ENCODE measurements at places on chromosomes 1 and 21.

- no peak for DNase-seq
Observed at GRCh38 chr1:188402986-188403385, 1574.2 kb downstream of the PLA2G4A start.

DNA sequence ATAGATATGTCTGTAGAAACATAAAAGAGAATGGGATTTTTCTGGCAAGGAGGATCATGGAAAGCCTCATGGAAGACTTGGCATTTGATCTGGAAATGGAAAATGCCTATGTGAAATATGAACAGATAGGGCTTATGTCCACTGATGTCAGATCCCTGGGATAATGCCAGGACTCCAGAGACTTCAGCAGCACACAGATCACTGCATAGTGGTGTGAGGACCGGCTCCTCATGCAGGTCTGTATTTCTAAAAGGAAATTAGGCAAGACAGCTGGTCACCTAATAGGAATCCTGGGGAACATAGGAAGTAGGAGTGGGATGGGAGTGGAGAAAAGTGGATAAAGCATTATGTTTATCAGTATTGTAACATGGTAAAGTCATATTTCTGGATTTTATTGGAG lies 56.8 kb upstream of the IPO9 start:
- DNase-seq: no peak

DNA sequence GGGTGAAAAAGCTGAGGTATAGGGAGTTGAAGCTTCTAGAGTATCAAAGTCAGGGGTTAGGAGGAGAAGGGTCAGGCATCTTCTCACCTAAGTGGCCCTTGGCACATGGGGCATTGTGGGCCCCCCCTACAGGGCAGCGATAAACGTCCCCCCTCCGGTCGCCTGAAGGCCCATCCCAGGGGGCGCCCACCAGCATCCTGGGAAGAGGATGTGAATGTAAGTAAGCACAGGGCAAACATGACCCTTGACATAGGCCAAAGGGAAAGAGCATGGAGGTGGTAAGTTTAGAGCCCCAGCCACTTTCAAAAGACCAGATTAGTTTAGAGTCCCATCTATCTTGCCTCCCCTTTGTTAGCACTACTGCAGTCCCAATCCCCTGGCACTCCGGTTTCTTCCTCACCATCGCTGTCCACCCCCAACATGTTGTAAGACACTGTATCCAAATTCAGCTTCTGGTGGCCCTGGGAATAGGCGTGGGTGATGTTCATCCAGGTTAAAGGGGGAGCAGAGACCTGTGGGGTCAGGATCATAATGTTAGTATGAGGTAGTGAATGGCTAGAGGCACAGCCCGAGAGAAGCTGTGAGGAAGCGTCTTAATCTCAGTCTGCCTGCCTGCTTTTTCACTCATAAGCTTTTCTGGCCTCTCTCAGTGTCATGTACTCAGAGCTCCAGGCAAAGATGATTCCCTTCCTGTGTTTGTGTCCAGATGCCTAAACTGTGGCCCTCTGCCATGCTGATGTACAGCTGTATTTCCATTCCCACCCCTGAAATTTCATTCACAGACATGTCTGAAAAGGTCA lies 2.7 kb downstream of the ITGA10 start:
- no peak for DNase-seq

DNA sequence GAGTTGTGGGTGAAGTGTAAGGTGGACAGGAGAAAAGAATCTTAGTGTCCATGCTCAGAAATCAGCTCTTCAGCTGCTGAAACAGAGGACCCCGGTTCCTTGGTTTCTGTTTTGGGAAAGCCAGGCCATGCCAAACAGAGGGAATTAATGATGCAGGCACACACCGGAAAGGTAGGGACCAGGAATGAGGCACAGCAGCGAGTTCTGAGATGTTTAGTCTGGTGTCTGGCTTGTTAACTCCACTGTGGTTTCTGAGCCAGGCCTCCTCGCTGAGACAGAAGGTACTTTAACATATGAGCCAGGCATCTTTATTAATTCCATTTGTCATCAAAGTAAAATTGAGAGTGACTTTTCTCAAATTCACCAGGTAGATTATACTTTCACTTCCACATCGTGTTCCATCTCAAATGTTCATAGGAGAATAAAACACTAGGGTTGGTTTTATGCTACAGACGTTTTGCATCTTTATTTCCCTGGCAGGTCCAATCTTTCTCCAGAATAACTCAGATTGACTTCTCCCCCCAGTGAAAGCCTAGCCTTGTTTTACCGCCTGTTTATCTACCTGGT lies 23.5 kb downstream of the LRRC8D start:
- peak; percentile 43 for DNase-seq

DNA sequence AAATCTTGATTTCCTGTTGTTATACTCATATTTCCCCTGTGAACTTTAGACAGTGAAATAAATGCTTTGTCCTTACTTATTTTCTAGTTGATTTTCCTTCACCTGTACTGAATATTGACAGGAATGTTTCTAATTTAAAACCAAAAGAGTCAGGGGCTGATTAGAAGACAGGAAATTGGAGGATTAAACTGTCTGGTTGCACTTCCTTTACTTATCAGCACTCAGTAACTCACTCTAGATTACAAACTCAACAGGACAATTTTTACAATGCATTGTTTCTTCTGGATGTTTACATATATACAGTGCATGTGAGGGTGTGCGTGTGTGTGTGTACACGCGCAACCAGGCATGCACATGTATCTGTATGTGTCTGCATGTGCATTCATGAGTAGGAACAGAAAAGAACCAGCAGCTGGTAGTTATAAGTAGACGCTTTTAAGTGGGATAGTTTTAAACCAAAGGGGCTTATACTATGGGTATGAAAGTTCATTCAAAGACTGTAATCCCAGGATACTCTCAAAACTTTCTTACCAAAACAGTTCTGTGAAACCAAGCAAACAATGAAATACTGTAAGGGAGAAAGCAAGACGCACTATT lies 212.0 kb upstream of the NFIA start:
- DNase-seq: no peak

DNA sequence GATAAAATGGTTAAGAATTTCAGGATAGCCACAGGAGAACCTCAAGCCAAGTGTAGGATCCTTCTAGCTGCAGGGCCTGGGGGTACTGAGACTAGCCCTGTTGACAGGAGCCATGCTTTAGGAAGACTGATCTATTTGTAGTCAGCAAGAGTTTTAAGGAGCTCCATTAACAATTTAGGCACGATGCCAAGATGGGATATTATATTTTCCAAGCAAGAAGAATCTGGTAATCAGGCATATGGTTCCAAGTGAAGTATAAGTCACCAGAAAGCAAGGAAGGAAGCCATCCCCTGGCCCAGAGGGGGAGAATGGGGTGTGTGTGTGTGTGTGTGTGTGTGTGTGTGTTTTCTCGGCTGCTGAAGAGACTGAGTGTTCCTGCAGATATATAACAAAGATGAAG lies 7.0 kb downstream of the IFNAR2 start:
- no peak for DNase-seq

DNA sequence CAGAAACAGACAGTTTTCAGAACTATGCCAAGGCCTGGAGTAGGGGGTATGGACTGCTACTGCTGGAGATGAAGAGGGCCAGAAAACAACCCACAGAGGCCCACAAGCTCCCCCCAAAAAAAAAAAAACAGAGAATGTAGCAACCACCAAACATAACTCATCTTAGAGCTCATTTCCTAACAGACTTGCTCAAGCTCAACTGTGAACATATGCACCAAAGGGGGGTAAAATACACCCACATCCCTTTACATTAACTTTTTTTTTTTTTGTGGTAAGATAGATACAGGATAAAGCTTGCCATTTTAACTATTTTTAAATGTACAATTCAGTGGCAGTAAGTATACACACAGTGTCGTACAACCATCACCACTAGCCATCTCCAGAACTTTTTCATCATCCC lies 36.0 kb downstream of the SEC16B start:
- no peak for DNase-seq

DNA sequence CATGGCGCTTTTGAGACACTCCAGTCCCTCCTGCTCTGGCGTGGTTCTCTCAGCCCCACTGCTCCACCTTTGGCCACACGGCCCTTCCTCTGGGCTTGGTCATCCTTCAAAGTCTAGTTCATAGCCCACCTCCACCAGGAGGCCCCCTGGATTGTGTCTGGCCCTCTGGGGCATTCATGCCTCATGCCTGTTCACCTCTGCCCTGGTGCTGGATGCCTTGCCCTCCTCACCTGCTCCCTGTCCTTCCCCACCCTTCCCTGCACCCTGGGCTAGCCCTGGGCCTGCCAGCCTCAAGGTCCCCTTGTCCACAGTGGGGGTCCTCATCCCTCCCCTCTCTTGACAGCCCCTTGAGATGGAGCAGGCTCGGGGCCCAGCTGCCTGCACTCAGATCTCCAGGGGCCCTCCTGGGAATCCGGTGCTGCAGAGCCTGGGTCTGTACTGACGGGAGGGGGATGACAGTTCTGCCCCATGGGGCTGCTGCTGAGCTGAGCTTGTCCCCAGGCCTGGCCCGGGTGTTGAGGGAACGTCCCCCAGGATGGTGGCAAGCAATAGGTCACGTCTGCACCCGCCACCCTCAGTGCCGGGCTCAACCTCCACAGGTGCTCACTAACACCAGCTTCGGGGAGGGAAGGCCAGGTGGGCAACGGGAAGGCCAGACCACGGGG lies 18.4 kb downstream of the PRXL2B start:
- DNase-seq: no peak

- peak; percentile 15 for DNase-seq
Observed at GRCh38 chr1:202615501-202616354, 94.5 kb downstream of the SYT2 start.

GRCh38 chr1:33001282-33001681 lies 35.4 kb downstream of the AK2 start:
- no peak for DNase-seq

DNA sequence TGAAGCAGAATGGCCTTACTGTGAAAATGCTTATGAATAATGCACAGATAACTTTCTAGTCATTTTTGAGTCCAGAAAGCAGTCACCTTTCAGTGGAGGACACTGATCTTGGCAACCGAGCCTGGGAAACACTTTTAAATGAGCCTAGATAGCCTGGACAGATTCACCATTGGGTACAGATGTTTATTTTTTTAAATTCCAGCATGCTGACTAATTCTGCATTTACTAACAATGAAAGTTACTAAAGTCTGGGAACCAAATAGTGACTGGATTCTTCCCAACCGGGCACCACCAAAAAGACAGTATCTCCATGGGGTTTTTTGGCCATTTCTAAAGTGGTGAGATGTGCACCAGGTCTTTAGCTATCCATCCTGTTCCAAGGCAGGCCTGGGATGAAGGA lies 3.3 kb upstream of the FMOD start:
- DNase-seq: no peak

DNA sequence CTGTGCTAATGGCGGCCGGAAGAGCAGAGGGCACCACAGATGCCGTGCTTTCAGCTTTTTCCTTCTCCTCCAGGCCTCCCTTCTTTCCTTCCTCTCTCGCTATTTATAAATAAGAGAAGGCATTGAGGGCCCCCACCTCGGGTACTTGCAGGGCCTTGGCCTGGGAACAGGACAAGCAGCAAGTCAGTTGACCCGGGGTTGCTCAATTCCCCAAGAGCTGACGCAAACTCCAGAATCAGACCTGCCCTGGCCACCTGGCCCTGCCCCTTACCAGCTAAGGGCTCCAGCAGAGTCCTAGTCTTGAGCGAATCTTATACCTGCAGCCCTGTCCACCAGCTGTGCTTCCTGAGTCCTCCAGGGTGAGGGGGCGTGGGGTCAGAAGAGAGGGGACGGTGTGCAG lies 13.5 kb downstream of the TNFRSF1B start:
- no peak for DNase-seq

- DNase-seq: no peak
Observed at GRCh38 chr1:110237386-110238152, 27.5 kb downstream of the KCNC4 start.

DNA sequence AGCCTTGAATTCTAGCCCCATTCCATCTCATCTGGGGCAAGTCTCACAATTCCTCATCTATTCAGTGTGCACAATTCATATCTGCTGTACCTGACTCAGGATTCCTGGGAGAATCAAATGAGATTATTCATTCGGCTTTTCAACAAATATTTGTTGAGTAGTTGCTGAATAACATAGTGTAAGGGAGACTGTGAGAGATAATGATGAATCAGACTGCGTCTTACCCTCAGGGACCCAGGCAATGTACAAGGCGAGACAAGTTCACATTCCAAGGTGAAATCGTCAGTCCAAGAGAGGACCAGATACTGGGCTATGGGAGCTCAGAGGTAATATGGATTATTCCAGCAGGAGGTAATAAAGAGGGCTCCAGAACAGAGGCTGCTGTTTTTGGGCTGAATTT lies 67.8 kb upstream of the SMYD2 start:
- DNase-seq: no peak

DNA sequence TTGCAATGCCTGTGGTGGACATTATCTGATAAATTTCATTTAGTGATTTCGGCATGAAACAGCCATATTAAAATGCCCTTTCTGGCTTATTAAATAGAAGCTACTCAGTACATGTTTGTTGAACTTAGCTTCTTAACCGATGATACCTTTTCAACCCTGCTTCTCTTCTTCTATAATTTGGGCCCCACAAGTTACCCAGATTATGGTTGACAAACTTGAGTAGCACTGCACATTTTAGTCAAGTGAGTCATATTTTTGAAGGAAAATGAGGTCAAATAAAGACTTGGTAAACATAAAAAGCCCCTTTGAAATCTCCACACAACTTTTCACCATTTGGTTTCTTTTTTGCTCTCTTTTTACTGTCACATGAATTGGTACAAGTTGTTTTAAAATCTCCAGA lies 33.8 kb downstream of the GIPC2 start:
- no peak for DNase-seq

DNA sequence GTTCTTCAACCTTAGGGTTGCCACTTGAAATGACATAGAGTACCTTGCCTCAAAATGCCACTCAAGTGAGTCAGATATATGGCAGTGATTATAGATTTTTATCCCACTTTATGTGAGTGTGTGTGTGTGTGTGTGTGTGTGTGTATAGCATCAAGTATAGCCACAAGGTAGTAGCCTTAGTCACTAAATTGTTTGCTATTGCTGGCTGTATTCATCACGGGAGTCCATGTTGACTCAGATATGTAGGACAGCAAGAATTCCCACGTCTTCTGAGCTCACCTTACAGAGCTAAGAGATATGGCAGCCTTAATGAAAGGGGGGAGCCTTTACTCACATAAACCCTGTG lies 9.3 kb downstream of the ETS2 start:
- no peak for DNase-seq

DNA sequence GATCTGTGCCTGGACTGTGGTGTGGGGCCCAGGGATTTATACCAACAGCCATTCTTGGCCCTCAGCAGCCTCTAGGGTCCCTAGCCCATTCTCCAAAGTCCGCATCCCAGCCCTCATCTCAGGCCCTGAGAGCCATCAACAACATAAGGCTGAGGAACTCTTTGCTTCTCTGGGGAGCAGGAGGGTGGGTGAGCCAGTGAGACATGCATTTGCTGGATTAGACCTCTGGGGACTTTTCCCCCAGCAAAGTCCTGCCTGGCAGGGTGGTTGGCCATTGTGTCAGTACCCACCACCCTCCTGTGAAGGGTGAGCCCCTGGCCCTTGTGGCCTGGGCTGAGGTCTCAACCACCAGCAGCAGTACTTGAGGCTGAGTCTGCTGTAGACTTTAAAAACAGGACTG lies 24.2 kb upstream of the FAM20B start:
- DNase-seq: no peak

DNA sequence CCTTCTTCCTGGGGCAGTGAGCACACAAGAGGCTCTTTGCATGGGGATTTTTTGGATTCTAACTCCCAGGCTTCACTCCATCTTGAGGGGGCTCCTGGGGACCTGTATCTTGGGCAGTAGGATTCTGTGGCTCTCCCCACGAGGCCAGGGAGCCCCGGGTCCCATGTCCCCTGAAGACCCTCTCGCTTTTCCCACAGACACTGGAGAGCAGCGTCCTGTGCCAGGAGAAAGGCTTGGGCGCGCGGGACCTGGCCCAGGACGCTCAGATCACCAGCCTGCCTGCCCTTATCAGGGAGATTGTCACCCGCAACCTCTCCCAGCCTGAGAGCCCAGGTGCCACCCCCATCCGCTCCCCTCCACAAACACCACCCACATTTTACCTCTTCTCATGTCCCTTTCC lies 735 bp downstream of the CROCC start:
- no peak for DNase-seq

Data from CD4-positive, alpha-beta T cell treated with Interleukin-17A for 1 hour (primary cell).